ENCODE measurements at places on chromosomes 5 and 9. TPM values are rescaled to one million over a fixed set of nuclear protein-coding genes. Genes with fewer than 3 reads are reported as not detected.
A peak's percentile ranks its signal among the peaks of the same experiment; 100 is the strongest.

SYK gene
- 14.8 TPM for total RNA-seq

- no peaks in the 10 kb centered on the region for H3K27me3 ChIP-seq
- H3K4me3 ChIP-seq = peak overlapping the region; percentile 91
These were observed 1.2 kb upstream of the RNF38 start for GRCh38 chr9:36401164-36401740.

- no peak for DNase-seq
- H3K27me3 ChIP-seq = no peaks in the 10 kb centered on the region
- no peaks in the 10 kb centered on the region for H3K4me1 ChIP-seq
- no peak overlapping the region for H3K27ac ChIP-seq
These were observed 936.1 kb upstream of the WWC1 start for GRCh38 chr5:167355346-167355745.

GRCh38 chr5:122723606-122724352 lies 51.1 kb upstream of the SNX2 start:
- no peak for DNase-seq
- peaks cover 17% of the 10 kb centered on the region for H3K4me1 ChIP-seq
- H3K36me3 ChIP-seq = no peaks in the 10 kb centered on the region
- H3K27me3 ChIP-seq = no peaks in the 10 kb centered on the region
- H3K4me3 ChIP-seq = no peak overlapping the region
- H3K27ac ChIP-seq = no peak overlapping the region

DNA sequence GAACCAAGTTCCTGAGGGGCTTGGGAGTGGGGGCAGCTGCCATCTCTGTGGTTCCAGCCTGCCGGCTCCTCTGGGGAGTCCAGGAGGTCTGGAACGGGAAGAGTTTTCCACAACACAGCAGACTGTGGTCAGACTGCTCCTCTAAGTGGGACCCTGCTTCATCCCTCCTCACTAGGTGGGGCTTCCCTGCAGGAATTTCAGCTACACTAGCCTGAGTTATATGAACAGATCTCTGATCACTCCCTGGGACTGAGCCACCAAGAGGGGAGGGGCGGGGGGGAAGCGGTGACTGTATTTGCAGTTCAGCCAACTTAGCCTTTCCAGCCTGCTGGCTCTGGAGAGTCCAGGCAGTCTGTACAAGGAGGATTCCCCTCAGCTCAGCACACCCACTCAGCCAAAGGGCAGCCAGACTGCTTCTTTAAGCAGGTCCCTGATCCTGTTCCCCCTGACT lies 19.4 kb downstream of the DTWD2 start:
- H3K27me3 ChIP-seq = no peaks in the 10 kb centered on the region
- H3K27ac ChIP-seq = no peak overlapping the region
- H3K4me1 ChIP-seq = no peaks in the 10 kb centered on the region
- no peak overlapping the region for H3K4me3 ChIP-seq

GABRB2 gene
- total RNA-seq = not detected

GRCh38 chr9:113492343-113493202 lies 29.0 kb downstream of the RGS3 start:
- no peaks in the 10 kb centered on the region for H3K4me1 ChIP-seq
- no peaks in the 10 kb centered on the region for H3K27me3 ChIP-seq
- no peak overlapping the region for H3K4me3 ChIP-seq
- DNase-seq = no peak
- H3K36me3 ChIP-seq = peaks cover 13% of the 10 kb centered on the region

CCL27 gene
- total RNA-seq = not detected

DNA sequence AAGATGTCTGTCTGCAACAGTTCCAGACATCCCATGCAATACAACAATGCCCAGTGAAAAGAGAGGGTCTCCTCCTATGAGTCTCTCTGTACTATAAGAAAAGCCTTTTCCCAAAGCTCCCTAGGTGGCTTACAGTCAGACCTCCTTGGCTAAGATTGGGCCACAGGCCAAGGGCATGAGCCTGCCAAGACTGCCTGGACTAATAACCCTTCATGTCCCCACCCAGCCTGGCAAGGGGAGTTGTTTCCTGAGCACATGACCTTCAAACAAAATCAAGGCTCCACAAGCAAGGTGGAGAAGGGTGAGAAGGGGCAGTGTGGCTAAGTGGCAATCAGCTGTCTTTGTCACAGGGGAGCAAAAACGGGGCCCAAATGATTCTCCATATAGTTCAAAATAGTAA lies 75.6 kb upstream of the ZSWIM6 start:
- peaks cover 8% of the 10 kb centered on the region for H3K36me3 ChIP-seq
- H3K27me3 ChIP-seq = no peaks in the 10 kb centered on the region
- DNase-seq = peak; percentile 42
- peak overlapping the region; percentile 55 for H3K27ac ChIP-seq
- H3K4me1 ChIP-seq = peaks cover 53% of the 10 kb centered on the region

LCN12 gene
- 3.8 TPM for total RNA-seq

DNA sequence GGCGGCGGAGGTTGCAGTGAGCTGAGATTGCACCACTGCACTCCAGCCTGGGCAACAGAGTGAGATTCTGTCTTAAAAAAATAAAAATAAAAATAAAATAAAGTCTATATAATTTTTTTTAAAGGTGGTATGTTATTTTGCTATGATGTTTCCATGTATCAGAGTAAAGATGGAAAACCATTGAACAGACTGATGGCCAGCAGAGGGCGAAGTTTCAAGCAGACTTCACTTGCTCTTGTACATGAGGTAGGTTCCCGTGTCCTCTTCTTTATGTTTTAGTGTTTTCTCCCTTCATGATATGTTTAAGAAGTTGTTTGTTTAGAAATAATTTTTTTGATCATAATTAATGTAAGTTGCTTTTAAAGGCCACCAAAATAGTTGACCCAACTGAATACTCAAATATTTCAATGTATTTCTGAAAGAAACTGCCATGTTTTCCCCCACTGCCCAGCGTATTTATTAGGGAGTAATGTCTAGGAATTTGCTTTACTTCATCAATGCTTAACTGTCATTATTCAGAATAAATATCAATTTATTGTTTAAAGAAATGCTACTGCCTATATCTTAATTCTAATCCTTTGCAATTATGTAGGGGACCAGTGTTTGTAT lies 146.4 kb downstream of the HACD4 start:
- DNase-seq = peak; percentile 54
- no peaks in the 10 kb centered on the region for H3K36me3 ChIP-seq
- H3K4me3 ChIP-seq = no peak overlapping the region
- H3K27ac ChIP-seq = no peak overlapping the region
- H3K27me3 ChIP-seq = no peaks in the 10 kb centered on the region

DNA sequence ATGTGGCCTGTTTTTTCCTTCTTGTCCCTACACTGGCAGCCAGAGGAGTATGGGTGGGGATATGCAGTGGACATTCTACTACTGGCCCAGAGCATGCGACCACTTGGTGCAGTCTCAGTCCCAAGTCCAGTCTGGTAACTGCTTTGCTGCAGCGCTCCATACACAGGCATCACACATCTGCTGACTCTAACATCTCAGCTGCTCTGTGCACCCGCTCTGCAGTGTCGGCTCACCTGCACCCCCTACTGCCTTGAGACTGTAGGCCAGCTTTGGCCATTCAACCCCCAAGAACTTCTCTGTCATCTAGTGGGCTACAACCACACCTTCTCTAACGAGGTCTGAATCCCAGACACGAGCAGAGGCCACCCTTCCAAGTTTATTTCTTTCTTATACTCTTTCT lies 46.4 kb upstream of the SLCO6A1 start:
- no peaks in the 10 kb centered on the region for H3K27me3 ChIP-seq
- H3K36me3 ChIP-seq = no peaks in the 10 kb centered on the region
- no peak overlapping the region for H3K27ac ChIP-seq
- no peak overlapping the region for H3K4me3 ChIP-seq
- DNase-seq = peak; percentile 54

SLC28A3 gene
- total RNA-seq = 18.3 TPM

- H3K4me3 ChIP-seq = no peak overlapping the region
- H3K4me1 ChIP-seq = no peaks in the 10 kb centered on the region
- H3K36me3 ChIP-seq = no peaks in the 10 kb centered on the region
- no peaks in the 10 kb centered on the region for H3K27me3 ChIP-seq
- no peak overlapping the region for H3K27ac ChIP-seq
These were observed 64.9 kb upstream of the ECM2 start for GRCh38 chr9:92600462-92601261.

- H3K4me3 ChIP-seq = no peak overlapping the region
- peaks cover 95% of the 10 kb centered on the region for H3K27me3 ChIP-seq
- H3K27ac ChIP-seq = no peak overlapping the region
- H3K36me3 ChIP-seq = no peaks in the 10 kb centered on the region
These were observed 3.4 kb upstream of the ESM1 start for GRCh38 chr5:54988817-54989216.

DNA sequence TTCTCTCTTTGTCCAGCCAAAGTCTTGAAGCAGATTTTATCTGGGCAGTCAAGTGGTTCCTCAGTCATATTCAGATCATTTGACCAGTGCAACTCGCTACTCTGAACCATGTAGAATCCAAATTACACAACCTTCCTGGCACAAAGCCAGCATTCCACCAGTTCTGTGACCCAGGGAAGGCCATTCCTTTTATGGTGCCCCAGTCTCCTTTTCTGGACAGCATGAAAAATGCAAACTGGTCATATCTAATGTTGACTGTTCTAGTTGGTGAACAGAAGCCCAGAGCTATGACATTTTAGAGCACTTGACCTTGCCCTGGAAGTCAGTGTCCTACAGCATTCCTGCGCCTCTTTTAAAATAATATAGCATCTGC lies 364.6 kb downstream of the BRINP1 start:
- no peaks in the 10 kb centered on the region for H3K4me1 ChIP-seq
- H3K36me3 ChIP-seq = no peaks in the 10 kb centered on the region
- H3K27me3 ChIP-seq = no peaks in the 10 kb centered on the region
- DNase-seq = no peak

- no peaks in the 10 kb centered on the region for H3K27me3 ChIP-seq
- DNase-seq = no peak
- no peak overlapping the region for H3K27ac ChIP-seq
- no peaks in the 10 kb centered on the region for H3K36me3 ChIP-seq
- H3K4me1 ChIP-seq = peaks cover 23% of the 10 kb centered on the region
- no peak overlapping the region for H3K4me3 ChIP-seq
These were observed 56.0 kb downstream of the PLK2 start for GRCh38 chr5:58403822-58404433.

- H3K27me3 ChIP-seq = no peaks in the 10 kb centered on the region
- H3K27ac ChIP-seq = no peak overlapping the region
- no peaks in the 10 kb centered on the region for H3K36me3 ChIP-seq
- no peak for DNase-seq
- no peak overlapping the region for H3K4me3 ChIP-seq
These were observed 136.4 kb downstream of the PIP5K1B start for GRCh38 chr9:68841276-68842052.

DNA sequence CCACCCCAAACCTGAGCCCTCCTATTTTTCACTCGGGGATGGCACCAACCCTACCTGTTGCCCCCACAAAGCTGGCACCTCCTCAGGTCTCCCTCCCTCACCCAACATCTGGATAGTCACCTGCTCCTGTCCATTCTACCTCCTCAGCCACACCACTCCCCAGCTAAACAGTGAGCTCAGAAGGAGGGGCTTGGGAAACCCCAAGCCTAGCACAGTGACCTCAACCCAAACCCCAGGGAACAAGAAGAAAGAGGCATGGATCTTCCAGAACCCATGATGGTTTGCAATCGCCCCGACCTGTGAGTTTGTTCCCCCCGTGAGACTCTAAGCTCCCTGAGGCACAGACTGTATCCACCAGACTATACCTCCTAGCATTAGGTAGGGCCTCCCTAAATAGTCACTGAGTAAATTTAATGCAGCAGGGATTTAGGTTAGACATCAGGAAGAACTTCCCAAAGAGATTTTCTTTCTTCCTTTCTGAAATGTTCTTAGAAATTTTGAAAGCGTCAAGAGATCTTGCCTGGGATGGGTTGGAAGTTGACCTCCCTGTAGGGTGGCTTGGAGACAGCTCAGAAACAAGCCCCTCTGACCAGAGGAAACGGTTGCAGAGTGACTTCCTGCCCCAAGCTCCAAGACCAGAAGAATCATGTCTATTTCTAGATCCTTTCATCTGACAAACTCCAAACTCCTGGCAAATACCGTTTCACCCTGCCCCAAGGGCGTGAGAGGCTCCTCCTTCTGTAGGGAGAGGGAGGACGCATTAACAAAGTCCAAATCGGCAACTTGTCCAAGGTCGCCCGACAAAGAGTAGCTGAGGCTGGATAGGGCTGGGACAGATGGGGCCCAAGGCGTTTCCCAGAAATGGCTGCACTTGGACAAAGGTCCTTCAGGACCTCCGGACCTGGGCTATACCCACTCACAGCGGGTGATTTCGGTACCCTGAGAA lies 4.1 kb downstream of the FIBCD1 start:
- H3K4me3 ChIP-seq = no peak overlapping the region
- peaks cover 6% of the 10 kb centered on the region for H3K36me3 ChIP-seq
- peaks cover 25% of the 10 kb centered on the region for H3K4me1 ChIP-seq

DNA sequence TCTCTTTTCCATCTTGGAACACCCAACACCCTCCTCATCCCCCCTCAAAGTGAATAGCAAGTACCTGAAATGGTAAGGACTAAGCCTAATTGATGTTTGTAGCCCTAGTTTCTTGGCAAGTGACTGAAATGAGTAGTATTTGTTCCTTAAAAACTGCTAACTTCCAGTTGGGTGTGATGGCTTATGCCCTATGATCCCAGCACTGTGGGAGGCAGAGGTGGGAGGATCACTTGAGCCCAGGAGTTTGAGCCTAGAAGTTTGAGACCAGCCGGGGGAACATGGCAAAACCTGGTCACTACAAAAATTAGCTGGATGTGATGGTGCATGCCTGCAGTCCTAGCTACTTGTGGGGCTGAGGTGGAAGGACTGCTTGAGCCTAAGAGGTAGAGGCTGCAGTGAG lies 44.1 kb downstream of the ZFR start:
- H3K27ac ChIP-seq = no peak overlapping the region
- no peak overlapping the region for H3K4me3 ChIP-seq
- H3K4me1 ChIP-seq = no peaks in the 10 kb centered on the region
- H3K36me3 ChIP-seq = peaks cover 62% of the 10 kb centered on the region

OSTF1 gene
- 27.0 TPM for total RNA-seq

ZNF618 gene
- 18.0 TPM for total RNA-seq

FUT7 gene
- not detected for total RNA-seq

Measured in Calu3 (cell line).